ENCODE measurements at places on chromosomes 3 and 15. TPM values are rescaled to one million over a fixed set of nuclear protein-coding genes. Genes with fewer than 3 reads are reported as not detected.

The DZIP1L gene
- total RNA-seq = 10.2 TPM

The CDCP1 gene
- 14.3 TPM for total RNA-seq

The SKOR1 gene
- 0.59 TPM for total RNA-seq

The TERC gene
- total RNA-seq = 1,013 TPM

The TF gene
- total RNA-seq = 57.9 TPM

The KNL1 gene
- 1.6 TPM for total RNA-seq

GRCh38 chr15:63348392-63348791 is 33.3 kb downstream of the CA12 start:
- DNase-seq = peak; percentile 79

- DNase-seq = no peak
Observed at GRCh38 chr15:80584561-80584964, 110.5 kb upstream of the ABHD17C start.

DNA sequence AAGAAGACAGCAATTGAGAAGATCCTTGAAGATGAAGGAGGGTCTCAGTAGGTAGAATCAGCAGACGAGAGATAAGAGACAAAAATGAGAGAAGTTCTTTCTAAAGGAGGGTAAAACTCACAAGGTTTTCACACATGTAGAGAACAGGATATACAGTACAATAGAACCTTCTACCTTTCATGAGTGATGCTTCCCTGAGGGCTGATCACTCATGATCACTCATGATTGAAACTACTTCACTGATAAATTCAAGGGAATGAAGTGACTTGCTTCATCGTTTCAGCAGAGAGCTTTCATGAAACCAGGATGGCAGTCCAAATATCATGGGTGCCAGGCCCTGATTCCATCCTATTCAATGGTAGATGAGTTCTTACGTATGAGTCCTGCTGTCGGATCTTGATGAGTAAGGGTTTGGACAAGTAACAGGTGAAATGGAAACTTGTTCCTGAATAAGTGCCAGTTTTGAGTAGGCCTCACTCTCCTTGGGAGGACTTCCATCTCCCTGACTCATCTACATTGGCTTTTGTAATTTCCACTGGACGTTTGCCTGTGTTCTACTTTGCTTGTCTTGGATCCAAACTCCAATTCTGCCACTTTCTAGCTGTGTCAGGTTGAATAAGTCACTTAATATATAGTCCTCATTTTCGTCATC is 9.6 kb upstream of the CLDN16 start:
- peak; percentile 75 for DNase-seq

DNA sequence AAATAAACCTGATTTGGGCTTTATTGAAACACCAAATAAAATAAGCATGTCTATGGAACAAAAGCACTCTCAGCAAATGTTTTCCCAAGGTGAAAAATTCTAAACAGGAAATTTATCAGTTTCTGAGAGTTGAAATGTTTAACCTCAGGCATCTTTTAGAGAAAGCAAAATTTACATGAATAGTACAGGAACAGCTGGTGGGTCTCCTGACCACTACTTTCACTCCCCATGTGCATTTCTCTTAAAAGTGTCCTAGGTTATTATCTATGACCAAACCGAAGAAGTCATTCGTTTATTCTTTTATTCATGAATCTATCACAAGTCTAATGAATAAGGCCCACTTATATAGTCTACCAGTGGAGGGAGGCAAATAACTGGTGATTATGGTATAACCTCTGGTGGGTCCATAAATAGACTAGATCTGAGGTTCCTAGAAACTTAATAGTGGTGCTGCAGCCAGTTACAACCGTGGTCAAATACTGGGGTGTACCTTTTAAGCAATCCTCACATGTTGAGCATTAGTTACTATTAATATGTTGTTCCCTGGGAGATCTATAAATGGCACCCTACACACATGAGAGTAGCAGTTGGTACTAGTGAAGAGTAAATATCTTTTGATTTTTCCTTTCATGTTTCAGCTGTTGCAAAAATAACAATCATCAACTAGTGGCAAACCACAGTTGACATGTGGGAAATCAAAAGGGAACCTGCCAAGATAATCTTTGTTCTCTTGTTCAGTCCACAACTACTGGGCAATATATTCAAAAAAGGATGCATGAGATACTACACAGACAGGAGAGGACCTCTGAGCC is 169.3 kb upstream of the STAC start:
- no peak for DNase-seq

DNA sequence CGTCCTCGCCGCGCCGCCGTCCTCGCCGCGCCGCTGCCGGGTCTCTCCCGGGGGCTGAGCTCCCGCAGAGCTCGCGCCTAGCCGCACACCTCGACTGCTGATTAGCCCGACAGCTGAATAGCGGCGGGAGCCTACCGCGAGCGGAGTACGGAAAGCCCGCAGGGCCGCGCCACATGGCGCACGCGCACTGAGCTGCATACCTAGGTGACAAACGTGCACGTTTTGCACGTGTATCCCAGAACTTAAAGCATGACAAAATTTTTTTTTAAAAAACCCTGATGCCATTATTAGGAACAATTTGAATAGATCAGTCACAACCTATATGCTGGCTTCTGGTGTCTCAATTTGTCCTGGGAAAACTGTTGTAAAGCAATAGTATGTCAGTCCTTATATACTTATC is at the start of gene GOLGA8A:
Gene GOLGA8A (minus strand): TSS at position 122 of the 400 bp plus-strand sequence. CDS start 48,117 bp downstream, outside the sequence.
- peak; percentile 55 for DNase-seq

DNA sequence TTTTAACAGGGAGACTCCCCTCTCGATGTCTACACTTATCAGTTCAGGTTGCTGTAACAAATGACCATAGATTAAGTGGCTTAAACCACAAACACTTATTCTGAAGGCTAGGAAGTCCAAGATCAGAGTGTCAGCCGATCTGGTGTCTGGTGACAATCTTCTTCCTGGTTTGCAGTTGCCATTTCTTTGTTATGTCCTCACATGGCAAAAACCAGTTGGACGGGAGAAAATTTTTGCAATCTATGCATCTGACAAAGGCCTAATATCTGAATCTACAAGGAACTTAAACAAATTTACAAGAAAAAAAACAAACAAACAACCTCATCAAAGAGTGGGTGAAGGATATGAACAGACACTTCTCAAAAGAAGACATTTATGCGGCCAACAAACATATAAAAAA is 116.9 kb upstream of the FOXB1 start:
- no peak for DNase-seq

Data from prostate gland (tissue), 2 donors.